Naive thymus-derived CD8-positive, alpha-beta T cell (primary cell): ENCODE measurements at places on chromosomes 12 and 14.
A peak's percentile ranks its signal among the peaks of the same experiment; 100 is the strongest.

DNA sequence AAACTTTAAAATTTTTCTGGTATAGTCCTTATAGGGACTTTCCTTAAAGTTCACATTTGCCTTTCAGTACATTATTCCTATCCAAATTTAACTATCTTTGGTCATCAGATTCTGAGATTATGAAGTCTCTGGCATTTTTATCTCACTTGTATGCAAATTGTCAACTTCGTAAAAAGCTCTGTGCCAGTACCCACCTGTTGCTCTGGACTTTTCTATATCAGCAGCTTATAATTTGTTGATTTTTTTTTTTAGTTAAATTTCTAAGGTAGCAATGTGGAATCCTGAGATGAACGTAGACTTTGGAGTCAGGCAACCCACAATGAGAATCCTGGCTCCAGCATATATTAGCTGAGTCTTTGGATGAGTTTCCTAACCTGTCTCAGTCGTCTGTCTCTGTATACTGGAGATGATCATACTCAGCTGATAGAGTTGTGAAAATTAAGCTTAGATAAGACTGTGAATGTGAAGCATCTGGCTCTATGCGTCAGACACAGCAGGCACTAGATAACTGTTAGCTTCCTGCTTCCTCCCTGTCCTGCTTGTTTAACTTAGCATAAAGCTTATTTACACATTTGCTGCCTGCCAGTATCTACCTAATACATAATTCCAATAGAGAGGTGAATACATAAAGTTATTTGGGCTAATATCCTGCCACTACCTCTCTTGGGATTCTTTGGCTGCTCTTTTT is 59.8 kb downstream of the MARK3 start:
- H3K27me3 ChIP-seq, result no peaks in the 10 kb centered on the region
- DNase-seq, result no peak
- H3K4me1 ChIP-seq, result peaks cover 24% of the 10 kb centered on the region
- H3K36me3 ChIP-seq, result peaks cover 7% of the 10 kb centered on the region
- H3K4me3 ChIP-seq, result no peak overlapping the region
- H3K27ac ChIP-seq, result no peak overlapping the region

DNA sequence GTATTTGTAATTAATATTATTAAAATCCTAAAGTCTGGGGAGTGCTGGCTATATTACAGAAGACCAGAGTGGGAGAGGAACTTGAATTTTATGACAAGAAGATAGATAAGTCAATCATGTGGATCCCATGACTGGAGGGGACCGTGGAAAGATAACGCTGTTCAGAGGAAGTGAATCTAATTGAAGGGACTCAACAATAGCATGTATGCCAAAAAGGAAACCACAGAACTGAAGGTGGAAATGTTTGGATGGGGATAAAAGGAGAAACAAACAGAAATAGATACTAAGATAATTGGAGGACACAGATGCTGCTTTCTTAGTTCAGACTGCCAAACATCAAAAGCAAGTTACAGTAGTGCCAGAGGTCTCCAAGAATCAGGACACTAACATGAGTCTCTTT is 21.1 kb downstream of the OR6J1 start:
- no peak for DNase-seq
- no peaks in the 10 kb centered on the region for H3K27me3 ChIP-seq
- H3K36me3 ChIP-seq, result no peaks in the 10 kb centered on the region
- H3K4me1 ChIP-seq, result no peaks in the 10 kb centered on the region

DNA sequence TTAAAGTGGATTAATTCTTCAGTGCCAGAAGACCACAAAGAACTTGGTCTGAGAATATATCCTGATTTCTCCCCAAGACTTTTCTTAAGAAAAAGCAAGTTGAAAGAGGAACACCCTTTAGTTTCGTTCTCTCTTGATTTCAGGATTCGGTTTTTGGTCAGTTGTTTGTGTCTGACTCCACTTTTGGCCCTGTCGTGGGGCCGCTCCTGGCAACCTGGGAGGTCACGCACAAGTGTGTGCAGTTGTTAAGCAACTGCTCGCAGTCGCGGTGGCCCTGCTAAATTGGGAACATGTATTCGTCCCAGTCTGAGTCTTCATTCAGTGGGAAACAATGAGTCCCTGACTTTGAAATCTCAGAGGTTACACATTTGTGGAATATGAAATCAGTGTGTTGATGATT is 68.7 kb downstream of the RGS6 start:
- no peak overlapping the region for H3K27ac ChIP-seq
- H3K27me3 ChIP-seq, result peaks cover under 1% of the 10 kb centered on the region
- DNase-seq, result no peak

- DNase-seq, result no peak
- peaks cover 3% of the 10 kb centered on the region for H3K36me3 ChIP-seq
- H3K27me3 ChIP-seq, result peaks cover 30% of the 10 kb centered on the region
- peaks cover 13% of the 10 kb centered on the region for H3K4me1 ChIP-seq
- no peak overlapping the region for H3K4me3 ChIP-seq
- H3K27ac ChIP-seq, result no peak overlapping the region
These were observed 3.3 kb upstream of the PDZRN4 start for GRCh38 chr12:41184864-41185263.

GRCh38 chr14:50403419-50403818 is 6.7 kb upstream of the CDKL1 start:
- H3K4me3 ChIP-seq, result no peak overlapping the region
- H3K27me3 ChIP-seq, result no peaks in the 10 kb centered on the region
- H3K27ac ChIP-seq, result peak overlapping the region; percentile 26

DNA sequence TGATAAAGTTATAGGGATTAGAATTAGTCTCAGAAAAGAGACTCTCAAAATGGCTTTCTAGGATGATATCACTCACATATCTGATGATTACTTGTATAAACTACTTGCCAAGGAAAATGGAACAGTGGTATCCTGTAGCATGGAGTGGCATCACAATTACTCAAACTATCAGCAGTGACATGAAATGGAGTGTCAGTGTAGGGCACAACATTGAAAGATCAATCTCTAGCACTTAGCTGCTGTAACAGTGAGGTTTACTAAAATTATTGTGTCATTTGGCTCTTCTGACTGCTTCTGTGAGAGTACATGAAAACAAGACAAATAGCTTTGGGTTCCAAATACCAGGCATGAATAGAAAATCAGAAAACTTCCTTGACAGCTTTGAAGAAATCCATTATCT is 6.7 kb upstream of the MAP4K5 start:
- H3K4me3 ChIP-seq, result no peak overlapping the region
- H3K36me3 ChIP-seq, result no peaks in the 10 kb centered on the region
- H3K27me3 ChIP-seq, result no peaks in the 10 kb centered on the region
- no peak for DNase-seq
- no peak overlapping the region for H3K27ac ChIP-seq

DNA sequence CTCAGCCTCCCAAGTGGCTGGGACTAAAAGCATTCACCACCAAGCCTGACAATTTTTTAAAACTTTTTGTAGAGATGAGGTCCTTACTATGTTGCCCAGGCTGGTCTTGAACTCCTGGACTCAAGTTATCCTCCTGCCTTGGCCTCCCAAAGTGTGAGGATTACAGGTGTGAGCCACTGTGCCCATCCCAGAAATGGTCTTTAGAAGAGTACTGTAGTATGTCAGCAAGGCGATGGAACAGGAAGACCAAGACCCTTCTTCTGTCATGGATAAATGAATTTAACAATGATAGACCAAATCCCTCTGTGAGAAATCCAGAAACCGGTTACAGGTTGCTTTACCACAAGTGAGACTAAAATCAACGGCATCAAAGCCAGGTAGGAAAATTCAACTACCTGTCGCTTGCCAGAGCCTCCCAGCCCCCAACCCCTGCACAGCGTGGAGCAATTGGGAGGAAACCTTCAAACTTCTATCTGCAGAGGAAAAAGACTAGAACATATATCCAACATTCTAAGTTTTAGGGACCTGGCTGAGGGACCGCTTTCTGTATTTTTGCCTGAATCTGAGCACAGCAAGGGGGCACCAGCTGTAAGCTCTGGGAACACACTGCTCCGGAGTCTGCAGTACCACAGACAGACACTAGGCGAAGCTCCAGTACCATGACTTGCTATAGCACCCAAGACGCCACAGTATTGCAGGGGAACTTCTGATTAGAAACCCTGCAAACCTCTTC is 51.3 kb downstream of the CPSF6 start:
- no peak overlapping the region for H3K27ac ChIP-seq
- H3K36me3 ChIP-seq, result no peaks in the 10 kb centered on the region

DNA sequence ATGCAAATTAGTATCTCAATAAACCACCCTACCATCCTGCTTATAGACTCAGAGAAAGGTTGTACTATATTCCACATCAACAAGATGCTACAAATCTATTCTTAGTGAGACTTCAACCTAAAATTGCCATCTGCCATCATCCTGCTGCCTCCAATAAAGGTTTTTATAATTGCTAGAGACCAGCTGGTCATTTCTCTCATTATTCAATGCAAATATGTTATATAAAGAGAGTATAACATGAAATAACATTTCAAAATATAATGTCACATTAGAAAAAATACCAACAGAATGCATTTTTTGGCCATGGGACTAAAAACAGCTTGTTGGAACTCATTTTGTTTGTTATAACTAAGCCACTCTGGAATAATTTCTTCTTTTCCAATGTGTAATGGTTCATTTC is 247.3 kb downstream of the LRIG3 start:
- no peak for DNase-seq
- H3K36me3 ChIP-seq, result no peaks in the 10 kb centered on the region
- no peak overlapping the region for H3K4me3 ChIP-seq
- H3K27me3 ChIP-seq, result no peaks in the 10 kb centered on the region
- no peaks in the 10 kb centered on the region for H3K4me1 ChIP-seq

GRCh38 chr14:101371799-101372793 is 189.2 kb upstream of the DIO3 start:
- no peak overlapping the region for H3K4me3 ChIP-seq
- DNase-seq, result no peak
- H3K27ac ChIP-seq, result no peak overlapping the region
- H3K4me1 ChIP-seq, result no peaks in the 10 kb centered on the region

- H3K4me1 ChIP-seq, result peaks cover 96% of the 10 kb centered on the region
- DNase-seq, result no peak
- H3K4me3 ChIP-seq, result peak overlapping the region; percentile 87
- H3K27me3 ChIP-seq, result no peaks in the 10 kb centered on the region
- H3K36me3 ChIP-seq, result peaks cover 60% of the 10 kb centered on the region
- peak overlapping the region; percentile 100 for H3K27ac ChIP-seq
These were observed 149.0 kb downstream of the PRKCH start for GRCh38 chr14:61470261-61470960.

- H3K4me1 ChIP-seq, result no peaks in the 10 kb centered on the region
- H3K27me3 ChIP-seq, result peaks cover 1% of the 10 kb centered on the region
- no peaks in the 10 kb centered on the region for H3K36me3 ChIP-seq
- no peak for DNase-seq
These were observed 103.0 kb downstream of the PUS7L start for GRCh38 chr12:43655586-43655985.

GRCh38 chr14:89429199-89430181 is 12.5 kb upstream of the FOXN3 start:
- peak overlapping the region; percentile 85 for H3K4me3 ChIP-seq
- peak overlapping the region; percentile 87 for H3K27ac ChIP-seq
- H3K4me1 ChIP-seq, result peaks cover 80% of the 10 kb centered on the region
- no peaks in the 10 kb centered on the region for H3K36me3 ChIP-seq
- no peaks in the 10 kb centered on the region for H3K27me3 ChIP-seq
- DNase-seq, result no peak

GRCh38 chr12:115946867-115947695 is 330.4 kb downstream of the MED13L start:
- DNase-seq, result no peak
- no peaks in the 10 kb centered on the region for H3K27me3 ChIP-seq
- no peaks in the 10 kb centered on the region for H3K4me1 ChIP-seq
- H3K36me3 ChIP-seq, result peaks cover 10% of the 10 kb centered on the region
- no peak overlapping the region for H3K27ac ChIP-seq
- H3K4me3 ChIP-seq, result no peak overlapping the region

- H3K27ac ChIP-seq, result no peak overlapping the region
- H3K27me3 ChIP-seq, result no peaks in the 10 kb centered on the region
- H3K4me3 ChIP-seq, result no peak overlapping the region
- peaks cover 1% of the 10 kb centered on the region for H3K36me3 ChIP-seq
- no peak for DNase-seq
These were observed 171.7 kb downstream of the MIPOL1 start for GRCh38 chr14:37369425-37369824.

- peak overlapping the region; percentile 20 for H3K4me3 ChIP-seq
- H3K27ac ChIP-seq, result no peak overlapping the region
- DNase-seq, result peak; percentile 36
- peaks cover 10% of the 10 kb centered on the region for H3K4me1 ChIP-seq
These were observed 20.9 kb upstream of the NUDT14 start for GRCh38 chr14:105201925-105202513.

DNA sequence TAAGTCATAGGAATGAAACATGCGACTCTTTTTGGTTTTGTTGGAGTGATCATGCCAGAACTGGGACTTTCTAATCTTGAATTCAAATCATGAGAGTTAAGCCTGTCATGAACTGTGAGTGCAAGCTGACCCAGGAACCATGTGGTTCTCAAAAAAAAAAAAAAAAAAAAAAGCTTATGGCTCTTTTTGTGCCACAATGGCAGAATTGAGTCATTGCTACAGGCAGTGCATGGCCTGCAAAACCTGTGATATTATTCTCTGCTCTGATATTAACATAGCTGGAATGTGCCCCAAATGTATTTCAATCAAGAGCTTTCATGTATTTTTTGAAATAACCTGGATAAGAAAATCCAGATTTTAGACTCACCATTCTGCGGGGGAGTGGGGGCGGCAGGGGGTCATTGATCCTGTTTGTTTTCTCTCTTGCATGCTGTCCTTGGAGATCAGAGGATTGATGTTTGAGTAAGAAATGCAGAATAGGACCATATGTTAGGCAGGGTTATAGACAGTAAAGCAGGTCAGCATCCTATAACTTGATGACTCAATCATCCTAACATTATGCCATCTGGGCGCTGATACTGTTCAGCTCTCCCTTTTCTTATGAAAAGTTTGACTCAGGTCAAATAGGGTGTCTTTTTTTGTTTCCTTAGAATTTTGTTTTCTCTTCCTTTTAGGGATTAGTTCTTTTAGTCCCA is 797.4 kb downstream of the DIO2 start:
- no peak for DNase-seq
- H3K27ac ChIP-seq, result no peak overlapping the region
- no peak overlapping the region for H3K4me3 ChIP-seq

DNA sequence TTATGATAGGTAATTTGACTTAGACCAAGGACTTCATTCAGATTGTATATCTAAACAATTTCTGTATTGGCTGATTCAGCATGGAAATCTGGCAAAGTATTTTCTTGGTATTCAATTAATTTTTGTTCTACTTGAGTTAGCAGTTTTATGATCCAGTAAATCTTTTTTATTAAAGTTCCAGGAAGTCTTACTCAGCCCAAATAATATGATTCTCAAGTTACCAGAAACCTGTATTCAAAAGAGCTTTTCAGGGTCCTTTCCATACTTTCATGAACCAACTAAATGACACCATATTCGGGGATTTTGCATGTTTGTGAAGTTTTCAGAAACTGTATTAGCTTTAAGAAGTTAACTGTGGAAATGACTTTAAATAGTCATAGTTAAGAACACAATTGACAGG is 662.6 kb downstream of the LRFN5 start:
- no peak for DNase-seq
- no peak overlapping the region for H3K4me3 ChIP-seq

- H3K36me3 ChIP-seq, result no peaks in the 10 kb centered on the region
- no peaks in the 10 kb centered on the region for H3K27me3 ChIP-seq
- no peak overlapping the region for H3K27ac ChIP-seq
These were observed 137.7 kb upstream of the SYT1 start for GRCh38 chr12:78726854-78727253.

GRCh38 chr12:57539-57938 is 9.0 kb upstream of the IQSEC3 start:
- peaks cover 50% of the 10 kb centered on the region for H3K36me3 ChIP-seq
- H3K27me3 ChIP-seq, result peaks cover 82% of the 10 kb centered on the region
- H3K4me3 ChIP-seq, result no peak overlapping the region
- no peaks in the 10 kb centered on the region for H3K4me1 ChIP-seq

- no peak overlapping the region for H3K4me3 ChIP-seq
- H3K27ac ChIP-seq, result no peak overlapping the region
- DNase-seq, result no peak
These were observed 23.1 kb downstream of the NUP37 start for GRCh38 chr12:102096855-102097254.
